ENCODE measurements at places on chromosomes 12 and 14. TPM values are rescaled to one million over a fixed set of nuclear protein-coding genes. Genes with fewer than 3 reads are reported as not detected.

NXPH4 gene
- total RNA-seq, result 0.19 TPM

TPH2 gene
- total RNA-seq, result not detected

MMP17 gene
- total RNA-seq, result 7.2 TPM

TMEM117 gene
- total RNA-seq, result 3.7 TPM

BATF gene
- 2.9 TPM for total RNA-seq
